ENCODE measurements at places on chromosomes 1 and 21.

GRCh38 chr21:34511787-34512455, at the start of gene KCNE1:
Gene KCNE1, minus strand, starts transcription at chr21:34512210. Its CDS starts 62,576 bp downstream, at chr21:34449634.
- no peak for DNase-seq

- DNase-seq = no peak
Observed at GRCh38 chr1:226586650-226587422, 38.3 kb downstream of the STUM start.

GRCh38 chr1:202207292-202207691, 13.7 kb downstream of the LGR6 start:
- no peak for DNase-seq

DNA sequence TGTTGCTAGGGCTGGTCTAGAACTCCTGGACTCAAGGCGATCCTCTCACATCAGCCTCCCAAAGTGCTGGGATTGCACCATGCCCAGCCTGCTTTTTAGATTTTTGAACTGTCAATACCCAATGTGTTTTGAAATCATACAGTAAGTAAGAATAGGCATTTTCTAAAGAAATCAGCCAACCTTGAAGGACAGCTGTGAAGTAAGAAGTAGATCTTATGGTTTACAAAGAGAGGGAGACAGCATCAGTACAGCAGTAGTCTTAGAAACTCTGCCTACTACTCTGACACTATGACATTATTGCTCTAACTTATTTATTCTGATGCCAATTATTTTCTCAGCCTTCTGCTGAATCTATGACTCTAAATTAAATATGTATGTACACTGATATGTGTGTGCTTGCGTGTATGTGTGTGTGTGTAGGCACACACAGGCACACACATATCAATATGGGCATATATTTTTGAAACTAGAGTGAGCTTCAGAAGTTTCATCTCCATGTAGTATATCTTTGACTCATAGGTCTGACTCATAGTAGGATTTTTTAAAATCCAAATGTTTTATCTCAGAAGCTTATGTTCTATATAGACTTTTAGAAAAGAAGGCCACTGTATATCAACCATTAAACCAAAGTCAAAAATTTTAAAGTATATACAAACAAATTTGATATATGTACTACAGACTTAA, 140.4 kb downstream of the COL24A1 start:
- no peak for DNase-seq

DNA sequence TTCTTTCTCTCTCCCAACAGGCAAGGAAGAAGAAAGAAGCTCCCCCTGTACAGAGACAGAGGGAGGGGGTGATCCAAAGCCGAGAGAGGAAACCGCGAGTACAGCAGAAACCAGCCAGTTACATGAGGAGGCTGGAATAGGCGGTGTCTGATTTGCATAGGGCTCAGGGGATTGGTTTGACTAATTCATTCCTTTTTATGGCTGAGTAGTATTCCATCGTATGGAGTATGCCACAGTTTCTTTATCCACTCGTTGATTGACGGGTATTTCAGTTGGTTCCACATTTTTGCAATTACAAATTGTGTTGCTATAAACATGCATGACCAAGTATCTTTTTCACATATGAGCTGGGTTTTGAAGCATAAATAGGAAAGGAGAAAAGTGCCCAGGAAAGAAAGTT, 3.4 kb upstream of the GPX7 start:
- no peak for DNase-seq
